ENCODE measurements at places on chromosomes 3 and 15.

GRCh38 chr3:115385774-115386730, 237.3 kb upstream of the GAP43 start:
- no peak for DNase-seq

GRCh38 chr3:117084739-117085270, 375.2 kb downstream of the TUSC7 start:
- no peak for DNase-seq

DNA sequence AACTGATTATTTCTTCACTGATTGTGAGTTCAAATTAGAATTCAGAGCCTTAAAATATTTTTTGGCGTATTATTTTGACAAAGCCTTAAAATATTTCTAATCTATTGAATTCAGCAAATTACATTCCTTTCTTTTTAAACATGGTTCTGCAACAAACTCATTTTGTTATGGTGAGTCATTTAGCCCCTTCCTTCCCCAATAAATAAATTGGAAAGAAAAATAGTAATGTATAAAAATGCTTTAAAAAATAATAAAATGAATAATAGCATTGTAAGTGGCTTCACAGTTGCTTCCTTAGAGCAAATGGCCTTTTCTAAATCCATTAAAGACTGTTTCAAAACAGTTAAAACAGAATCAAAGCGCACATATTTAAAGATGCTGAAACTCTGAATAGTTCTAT, 12.1 kb downstream of the CSNK1G1 start:
- no peak for DNase-seq

GRCh38 chr3:116579840-116580239, 129.7 kb upstream of the TUSC7 start:
- DNase-seq, result no peak

- DNase-seq, result no peak
Observed at GRCh38 chr3:4997946-4998345, 18.7 kb downstream of the BHLHE40 start.

DNA sequence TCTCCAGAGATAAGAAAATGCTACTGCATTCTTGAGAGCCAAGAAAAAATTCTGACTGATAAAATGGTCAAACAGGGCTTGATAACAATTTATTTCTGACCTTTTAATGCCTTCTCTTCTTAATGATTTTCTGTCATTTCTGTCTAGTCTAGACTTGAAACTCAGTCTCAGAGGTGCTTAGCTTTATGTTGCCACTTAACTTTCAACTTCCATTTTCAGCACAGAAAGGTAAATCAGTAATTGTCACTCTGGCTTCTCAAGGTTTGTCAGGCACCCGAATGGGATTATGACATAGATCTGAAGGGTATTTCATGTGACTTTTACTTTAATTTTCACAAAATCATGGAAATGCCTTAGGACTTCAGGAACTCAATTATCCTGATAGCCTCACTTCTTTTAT, 155.4 kb upstream of the GBE1 start:
- DNase-seq, result no peak

- no peak for DNase-seq
Observed at GRCh38 chr3:128970740-128971047, 23.2 kb downstream of the CFAP92 start.

- no peak for DNase-seq
Observed at GRCh38 chr3:194376241-194376560, 6.7 kb upstream of the LRRC15 start.
